ENCODE measurements at places on chromosomes 1 and 21. TPM values are rescaled to one million over a fixed set of nuclear protein-coding genes. Genes with fewer than 3 reads are reported as not detected.

Gene KRTAP13-2
- not detected for total RNA-seq

Gene LCE2A
- total RNA-seq: not detected

Gene CD34
- total RNA-seq: 0.14 TPM

Gene AQP10
- not detected for total RNA-seq

Gene ATP1A2
- total RNA-seq: 0.65 TPM

Gene PCBP3
- total RNA-seq: 1.6 TPM

Gene KCNK1
- total RNA-seq: 6.7 TPM

Gene KRTAP12-4
- not detected for total RNA-seq

Gene PM20D1
- total RNA-seq: not detected

Gene BLZF1
- total RNA-seq: 21.5 TPM

Gene TMEM269
- total RNA-seq: under 0.01 TPM

Gene FMO3
- total RNA-seq: 0.57 TPM

Gene ZYG11B
- total RNA-seq: 39.6 TPM

Gene LCE6A
- total RNA-seq: not detected

Gene HFM1
- 0.43 TPM for total RNA-seq
